ENCODE measurements at places on chromosomes 1 and 21.

- peak; percentile 27 for DNase-seq
These were observed at the start of gene PLD5 for GRCh38 chr1:242524571-242525359. PLD5 (minus strand) TSS chr1:242524697.

GRCh38 chr1:15918962-15919715 lies 56.8 kb downstream of the ZBTB17 start:
- DNase-seq, result no peak

GRCh38 chr1:52482326-52483004 lies 70.4 kb downstream of the TUT4 start:
- no peak for DNase-seq

DNA sequence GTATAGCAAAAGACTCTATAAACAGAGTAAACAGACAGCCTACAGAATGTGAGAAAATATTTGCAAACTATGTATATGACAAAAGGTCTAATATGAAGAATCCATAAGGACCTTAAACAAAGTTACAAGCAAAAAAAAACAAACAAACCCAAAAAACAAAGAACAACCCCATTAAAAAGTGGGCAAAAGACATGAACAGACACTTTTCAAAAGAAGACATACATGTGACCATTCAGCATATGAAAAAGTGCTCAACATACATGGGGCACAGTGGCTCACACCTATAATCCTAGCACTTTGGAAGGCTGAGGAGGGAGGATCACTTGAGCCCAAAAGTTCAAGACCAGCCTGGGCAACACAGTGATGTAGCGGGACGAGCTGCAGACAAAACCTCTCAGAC lies 17.9 kb upstream of the OR2B11 start:
- DNase-seq, result no peak

DNA sequence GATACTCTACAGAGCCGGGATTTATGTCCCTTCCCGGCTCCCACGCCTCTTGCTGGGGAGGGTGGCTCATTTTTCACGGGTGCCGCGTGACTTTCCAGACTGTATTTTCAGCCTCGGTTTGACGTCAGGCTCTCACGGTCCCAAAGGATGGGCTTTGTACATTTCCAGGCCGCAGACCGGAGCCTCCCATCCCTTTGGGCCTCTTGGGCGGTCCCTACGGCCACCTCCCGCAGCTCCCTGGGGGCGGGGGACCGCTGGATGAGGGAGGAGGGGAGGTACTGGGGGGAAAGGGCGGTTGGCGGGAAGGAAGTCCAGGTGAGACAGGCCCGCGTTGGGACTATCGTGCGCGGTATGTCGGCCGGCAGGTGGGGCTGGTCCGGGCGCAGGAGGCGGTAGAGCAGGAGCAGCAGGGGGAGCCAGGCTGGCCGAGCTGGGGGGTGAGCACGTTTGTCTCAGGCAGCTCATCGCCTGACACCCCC lies 17.9 kb downstream of the UBL4B start:
- DNase-seq, result no peak

DNA sequence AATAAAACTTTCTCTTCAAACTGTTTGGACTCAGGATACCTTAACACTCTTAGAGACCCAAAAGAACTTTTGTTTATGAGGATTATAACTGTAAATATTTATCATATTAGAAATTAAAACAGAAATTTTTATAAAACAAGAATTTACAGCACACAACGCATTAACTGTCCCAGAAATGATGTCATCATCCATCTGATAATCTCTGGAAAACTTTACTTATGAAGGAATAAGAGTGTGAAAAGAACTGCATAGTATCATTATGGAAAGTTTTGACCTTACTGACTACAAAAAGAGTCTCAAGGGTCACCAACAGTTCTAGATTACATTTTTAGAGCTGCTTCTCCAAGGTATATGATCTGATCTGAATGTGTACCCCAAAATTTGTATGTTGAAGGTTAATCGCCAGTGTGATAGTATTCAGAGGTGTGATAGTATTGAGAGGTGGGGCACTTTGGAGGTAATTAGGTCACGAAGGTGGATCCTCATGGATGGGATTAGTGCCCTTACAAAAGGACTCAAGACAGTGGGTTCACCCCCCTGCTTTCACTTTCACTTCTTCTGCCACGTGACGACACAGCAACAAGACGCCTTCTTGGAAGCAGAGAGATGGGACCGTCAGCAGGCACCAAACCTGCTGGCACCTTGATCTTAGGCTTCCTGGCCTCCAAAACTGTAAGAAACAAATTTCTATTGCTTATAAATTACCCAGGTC lies 95.7 kb upstream of the NR5A2 start:
- no peak for DNase-seq

GRCh38 chr1:101219924-101220870 lies 16.6 kb upstream of the S1PR1 start:
- DNase-seq, result no peak

GRCh38 chr1:82284213-82284612 lies 483.5 kb downstream of the ADGRL2 start:
- DNase-seq, result no peak

DNA sequence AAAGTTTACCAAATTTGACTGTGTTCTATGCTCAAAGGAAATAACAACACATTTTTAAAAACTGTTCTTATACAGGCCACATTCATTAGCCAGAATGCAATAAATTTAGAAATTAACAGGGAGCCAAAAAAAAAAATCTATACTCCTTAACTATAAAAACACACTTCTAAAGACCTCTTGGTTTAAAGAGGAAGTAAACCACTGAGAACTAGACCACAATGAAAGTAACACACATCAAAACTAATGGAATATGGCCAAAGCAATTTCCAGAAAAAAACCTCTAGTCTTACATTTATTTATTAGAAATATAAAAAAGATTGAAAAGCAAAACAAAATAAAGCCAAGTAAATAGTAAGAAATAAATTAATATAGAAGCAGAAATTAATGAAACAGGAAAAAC lies 48.9 kb upstream of the GADD45A start:
- no peak for DNase-seq

DNA sequence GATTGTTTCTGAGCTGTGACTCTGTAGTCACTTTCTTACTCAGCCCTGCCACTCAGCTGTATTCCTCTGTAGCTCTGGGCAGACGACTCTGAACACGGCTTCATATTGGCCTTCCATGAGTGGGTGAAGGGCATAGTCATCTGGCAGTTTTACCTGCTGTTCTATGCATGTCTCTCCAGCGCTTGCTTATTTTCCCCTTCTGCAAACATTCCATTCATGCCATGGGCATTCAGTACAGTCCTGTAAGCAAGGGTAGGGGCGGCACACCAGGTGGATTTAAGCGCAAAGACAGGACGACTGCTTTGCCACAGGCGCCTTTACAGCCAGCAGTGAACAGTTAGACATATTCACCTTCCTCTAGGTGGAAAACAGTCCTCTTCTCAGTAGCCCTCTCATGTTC lies 4.4 kb upstream of the WDR26 start:
- DNase-seq, result no peak

DNA sequence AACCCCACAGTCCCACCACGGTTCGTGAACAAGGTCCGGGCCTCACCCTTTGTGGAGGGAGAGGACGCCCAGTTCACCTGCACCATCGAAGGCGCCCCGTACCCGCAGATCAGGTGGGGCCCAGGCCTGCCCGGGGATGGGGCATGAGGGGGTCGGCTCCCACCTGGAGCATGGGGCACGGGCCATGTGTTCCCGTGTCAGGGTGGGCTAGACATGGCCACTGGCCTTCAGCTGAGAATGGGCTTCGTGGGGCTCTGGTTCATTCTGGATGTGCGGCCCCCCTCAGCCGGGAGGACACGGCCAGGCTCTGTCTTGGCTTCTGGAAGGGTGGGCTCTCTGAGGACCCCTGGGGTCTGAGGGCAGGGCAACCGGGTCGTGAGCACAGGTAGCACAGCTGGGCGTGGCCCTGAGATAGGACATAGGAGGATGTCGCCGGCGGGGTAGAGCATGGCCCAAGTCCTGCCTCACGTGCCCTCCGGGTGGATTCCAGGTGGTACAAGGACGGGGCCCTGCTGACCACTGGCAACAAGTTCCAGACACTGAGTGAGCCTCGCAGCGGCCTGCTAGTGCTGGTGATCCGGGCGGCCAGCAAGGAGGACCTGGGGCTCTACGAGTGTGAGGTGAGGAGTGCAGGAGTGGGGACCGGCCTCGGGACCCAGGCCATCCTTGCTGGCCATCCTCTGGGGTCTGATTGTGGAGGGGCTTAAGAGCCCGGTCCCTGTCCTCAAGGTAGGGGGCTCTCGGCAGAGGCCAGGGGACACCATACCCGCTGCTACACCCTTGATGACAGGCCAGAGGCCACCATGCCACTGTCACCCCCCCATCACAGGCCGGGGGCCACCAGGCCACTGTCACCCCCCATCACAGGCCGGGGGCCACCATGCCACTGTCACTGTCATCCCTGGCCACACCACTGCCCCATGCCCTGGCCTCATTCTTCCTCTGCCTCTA lies 55.5 kb downstream of the TRIM11 start:
- DNase-seq, result no peak

DNA sequence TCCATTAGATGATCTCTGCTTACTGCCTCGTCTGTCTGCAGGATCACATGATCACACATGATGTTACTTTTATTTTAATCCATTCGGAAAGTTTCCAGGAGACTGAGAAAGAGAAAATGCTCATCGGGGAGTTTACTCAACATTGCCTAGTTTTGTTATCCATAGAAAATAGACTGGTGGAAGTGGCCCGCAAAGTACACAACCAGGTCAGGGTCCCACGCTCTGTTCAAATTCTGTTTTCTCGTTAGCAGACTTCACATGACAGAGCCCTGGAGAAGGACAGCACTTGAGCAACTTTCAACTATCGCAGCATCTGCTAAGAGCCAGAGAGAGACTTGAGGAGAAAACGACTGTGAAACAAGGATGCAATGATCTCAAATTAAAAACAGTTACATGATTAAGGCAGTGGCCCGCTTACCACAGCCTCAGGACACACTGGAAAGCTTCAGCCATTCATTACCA lies 44.2 kb downstream of the ADAMTS1 start:
- no peak for DNase-seq

GRCh38 chr1:177368255-177368654 lies 197.5 kb downstream of the BRINP2 start:
- DNase-seq, result no peak

- no peak for DNase-seq
These were observed 121.3 kb downstream of the CACNA1E start for GRCh38 chr1:181604482-181605249.

DNA sequence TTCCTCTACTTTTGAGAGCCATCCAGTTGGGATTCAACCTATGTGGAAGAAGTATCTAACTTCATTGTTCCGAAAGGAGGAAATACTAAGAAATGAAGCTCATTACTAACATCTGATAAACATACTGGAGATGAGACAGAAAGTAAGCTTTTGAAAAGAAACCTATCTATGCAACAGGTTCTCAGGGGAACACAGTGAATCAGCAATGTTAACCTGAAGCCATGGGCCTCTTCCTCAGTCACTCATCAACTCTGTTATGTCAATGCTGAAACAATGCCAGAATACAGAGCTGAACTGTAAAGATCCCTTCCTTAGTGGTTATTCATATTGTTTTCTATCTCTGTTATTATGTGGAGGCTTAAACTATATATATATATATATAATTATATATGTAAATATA lies 55.5 kb upstream of the ESRRG start:
- DNase-seq, result no peak

- DNase-seq, result no peak
These were observed 48.7 kb downstream of the TESK2 start for GRCh38 chr1:45442272-45442671.

- no peak for DNase-seq
These were observed 220.7 kb downstream of the TOMM20 start for GRCh38 chr1:234907940-234908405.

Data from mesothelial cell of epicardium (in vitro differentiated cells).